Left cardiac atrium (tissue), 4 donors: ENCODE measurements at places on chromosomes 12 and 14. TPM values are rescaled to one million over a fixed set of nuclear protein-coding genes. Genes with fewer than 3 reads are reported as not detected.

DNA sequence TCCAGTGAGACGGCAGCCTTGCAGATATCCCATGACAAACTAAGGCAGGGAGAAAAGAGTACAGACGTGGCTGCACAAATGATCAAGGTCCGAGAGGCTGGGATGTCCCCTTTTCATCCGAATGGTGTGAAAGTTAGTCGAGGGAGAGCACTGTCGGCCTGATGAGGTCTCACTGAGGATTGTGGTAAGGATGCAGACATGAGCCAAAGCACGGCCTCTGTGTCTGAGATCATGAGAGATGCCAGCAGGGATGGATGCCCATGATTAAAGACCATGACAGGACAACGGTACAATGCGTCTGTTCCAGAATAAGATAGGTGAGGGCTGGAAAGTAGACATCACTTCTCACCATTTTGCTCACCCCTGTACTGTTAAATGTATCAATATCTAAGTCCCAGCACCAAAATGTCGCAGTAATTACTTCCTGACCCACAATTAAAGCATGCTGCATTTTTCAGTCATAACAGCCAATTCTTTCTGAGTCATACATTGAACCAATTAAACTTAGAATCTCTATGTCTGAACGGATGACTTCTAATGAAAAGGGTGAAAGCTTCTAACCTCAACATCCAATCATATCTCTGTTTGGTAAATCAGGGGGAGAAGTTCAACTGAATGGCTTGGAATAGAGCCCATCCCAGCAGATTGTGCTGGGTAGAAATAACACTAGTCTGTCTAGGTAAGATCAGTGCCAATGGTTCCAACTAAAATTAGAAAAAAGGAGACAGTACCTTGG lies 249.6 kb upstream of the SOX5 start:
- DNase-seq, result no peak

DNA sequence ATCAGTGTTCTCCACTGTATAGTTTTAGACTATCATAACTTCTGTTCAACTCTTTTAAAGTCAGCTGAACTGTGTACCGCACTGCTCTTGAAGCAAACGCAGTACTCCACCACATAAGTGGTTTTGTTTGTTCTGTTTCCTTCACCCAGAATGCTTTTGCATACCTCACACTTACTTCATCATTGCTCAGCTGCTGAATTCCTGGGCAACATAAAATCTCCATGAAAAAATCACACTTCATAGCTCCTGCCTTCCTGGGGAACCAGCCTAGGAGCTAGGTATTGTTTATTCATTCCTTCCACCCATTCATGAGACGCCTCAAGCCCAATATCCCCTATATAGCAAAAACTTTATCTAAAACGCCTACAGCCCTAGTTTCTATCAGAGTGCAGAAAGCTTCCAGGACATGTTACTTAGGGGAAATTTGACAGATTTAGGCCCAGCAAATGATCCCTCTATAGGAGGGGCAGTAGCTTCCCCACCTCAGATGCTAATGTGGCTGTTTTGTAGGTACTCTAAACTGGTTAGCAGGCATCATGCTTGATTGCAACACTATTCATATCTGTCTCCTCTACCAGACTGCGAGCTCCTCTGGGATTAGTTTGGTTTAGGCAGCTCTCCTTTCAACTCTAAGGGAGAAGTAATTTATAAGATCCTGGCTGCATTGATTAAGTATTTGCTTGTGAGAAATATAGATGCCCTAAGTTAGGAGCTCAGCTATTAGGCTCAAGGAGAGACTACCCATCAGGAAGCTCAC lies 44.5 kb downstream of the LRRC9 start:
- no peak for DNase-seq

- no peak for DNase-seq
These were observed 122.7 kb downstream of the SSPN start for GRCh38 chr12:26317942-26318575.

PMCH gene
- not detected for total RNA-seq

IFT81 gene
- 8.0 TPM for total RNA-seq

DNA sequence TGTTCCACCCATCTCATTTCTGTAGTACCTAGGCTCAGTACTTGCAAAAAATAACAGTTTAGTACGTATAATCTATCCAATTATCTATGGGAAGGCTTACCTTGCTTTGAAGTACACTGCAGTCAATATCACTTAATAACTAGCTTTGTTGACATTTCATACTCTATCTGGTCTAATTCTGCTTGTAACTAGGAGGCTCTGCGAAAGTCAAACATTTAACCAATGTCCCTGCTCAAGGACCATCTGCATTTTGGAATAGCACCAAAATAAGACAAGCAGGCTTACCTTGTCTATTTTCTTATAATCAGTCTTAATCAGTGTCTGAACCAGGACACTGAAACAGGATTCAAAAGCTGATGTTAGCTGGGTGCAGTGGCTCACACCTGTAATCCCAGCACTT lies 39.9 kb downstream of the SLC25A47 start:
- no peak for DNase-seq

SERPINA12 gene
- not detected for total RNA-seq

- DNase-seq, result no peak
These were observed 8.7 kb downstream of the SLC48A1 start for GRCh38 chr12:47781479-47782371.

HEATR5A gene
- total RNA-seq, result 46.6 TPM

MIP gene
- 0.50 TPM for total RNA-seq

GALNT16 gene
- 50.0 TPM for total RNA-seq

TAS2R8 gene
- 0.26 TPM for total RNA-seq

DNA sequence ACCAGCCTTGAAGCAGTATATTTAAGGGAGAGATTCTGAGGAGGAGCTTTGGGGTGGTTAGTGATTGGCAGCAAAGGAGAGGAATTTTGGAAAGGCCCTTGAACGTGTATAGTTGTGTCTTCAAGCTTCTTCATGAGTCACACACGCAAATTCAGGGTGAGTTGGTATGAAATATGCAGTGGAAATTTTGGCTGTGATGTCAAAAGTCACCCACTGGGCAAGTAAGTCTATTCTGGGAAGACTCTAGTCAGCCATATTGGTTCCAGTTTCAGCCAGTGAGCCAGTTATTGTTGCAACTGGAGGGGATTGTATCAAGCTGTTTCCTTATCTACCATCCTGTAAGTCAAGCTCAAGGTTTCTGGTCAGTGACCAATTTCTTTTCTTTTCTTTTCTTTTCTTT lies 32.0 kb upstream of the VASH1 start:
- no peak for DNase-seq

CD69 gene
- 1.7 TPM for total RNA-seq

- no peak for DNase-seq
These were observed 180.2 kb downstream of the KCNA5 start for GRCh38 chr12:5223881-5224280.

GRCh38 chr12:1819050-1819449 lies 1.3 kb upstream of the LRTM2 start:
- no peak for DNase-seq

DNA sequence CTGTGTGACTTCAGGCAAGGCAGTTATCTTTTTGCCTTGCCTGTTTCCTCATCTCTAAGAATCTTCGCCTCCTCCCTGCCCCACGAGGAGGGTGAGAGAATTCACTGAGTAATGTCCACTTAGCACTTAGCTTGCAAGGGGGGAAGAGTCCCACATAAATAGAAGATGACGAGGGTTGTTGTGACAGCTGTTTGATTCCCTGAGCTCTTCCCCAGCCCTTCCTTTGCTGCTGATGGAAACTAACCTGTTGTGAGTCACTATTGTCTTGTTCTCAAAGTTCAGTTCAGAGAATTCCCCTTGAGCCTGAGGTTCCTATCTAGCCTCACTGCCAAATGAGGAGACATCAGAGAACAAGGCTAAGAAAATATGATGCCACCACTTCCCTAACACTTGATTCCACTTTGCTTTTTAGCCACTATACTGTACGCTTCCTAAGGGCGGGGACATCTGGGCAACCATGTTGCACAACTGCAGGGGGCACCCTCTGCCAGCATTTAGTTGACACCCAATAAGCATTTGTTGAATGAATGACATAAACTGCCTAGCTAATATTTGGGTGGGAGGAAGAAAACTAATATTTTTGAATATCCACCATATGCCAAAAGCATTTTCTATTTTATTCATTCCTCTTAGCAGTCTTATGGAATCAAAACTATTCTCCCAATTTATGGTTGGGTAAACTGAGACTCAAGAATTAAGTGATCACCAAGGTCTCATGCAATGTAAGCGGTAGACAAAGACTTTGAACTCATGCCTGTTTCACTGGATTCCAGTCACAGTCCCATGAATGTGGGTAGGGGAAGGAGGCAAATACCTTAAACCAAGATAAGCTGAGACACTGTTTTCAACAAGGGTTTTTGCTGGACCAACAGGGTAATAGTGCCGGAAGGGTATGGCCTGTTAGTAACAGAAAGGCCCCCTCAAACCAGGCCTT lies 77.6 kb downstream of the ZFP36L1 start:
- no peak for DNase-seq

- peak; percentile 80 for DNase-seq
These were observed 122.5 kb downstream of the PHLDA1 start for GRCh38 chr12:75908961-75909605.

DNA sequence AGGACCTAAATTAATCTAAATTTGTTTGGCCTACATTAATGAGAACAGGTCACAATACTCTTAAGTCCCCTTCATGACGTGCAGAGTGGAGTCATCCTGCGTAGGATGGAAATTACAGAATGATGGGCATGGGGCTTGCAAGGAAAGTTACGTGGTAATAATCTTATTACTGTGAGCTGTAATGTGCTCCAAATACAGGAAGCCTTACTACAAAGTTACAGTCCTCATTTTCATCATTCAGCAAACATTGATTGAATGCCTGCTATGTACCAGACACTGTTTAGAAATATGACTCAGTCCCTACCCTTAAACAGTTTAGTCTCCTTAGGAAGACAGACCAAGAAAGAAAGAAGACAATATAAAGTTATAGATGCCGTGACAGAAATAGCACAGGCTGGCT lies 9.4 kb downstream of the HIGD1C start:
- no peak for DNase-seq

GRCh38 chr14:104601786-104602185 lies 2.8 kb downstream of the TMEM179 start:
- DNase-seq, result peak; percentile 17

DNA sequence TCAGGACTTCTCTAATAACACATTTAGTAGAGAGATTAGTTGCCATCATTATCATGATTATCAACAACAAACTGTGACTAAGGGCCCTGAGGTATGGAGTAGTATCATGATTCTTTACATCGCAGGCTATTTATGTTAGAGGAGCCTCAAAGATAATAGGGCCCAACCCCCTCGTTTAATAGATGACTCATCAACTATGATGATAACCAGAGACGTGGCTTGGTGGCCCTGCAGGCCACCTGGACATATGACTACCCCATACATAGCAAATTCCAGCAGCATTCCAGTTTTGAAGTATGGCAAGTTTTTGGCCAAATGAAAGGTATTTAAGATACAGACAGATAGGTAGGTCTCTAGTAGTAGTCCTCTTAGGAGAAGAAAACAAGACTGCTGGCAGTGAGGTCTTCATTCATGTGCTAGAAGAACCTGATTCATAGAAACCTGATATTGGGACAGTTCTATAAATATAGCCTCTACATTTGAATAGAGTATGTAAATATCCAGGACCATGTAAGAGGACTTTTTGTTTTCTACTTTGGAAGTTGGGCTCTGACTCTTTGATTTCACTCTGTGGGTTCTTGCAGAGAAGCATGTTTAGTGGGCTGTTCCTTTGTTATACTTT lies 5.6 kb downstream of the RIC8B start:
- no peak for DNase-seq

TAS2R42 gene
- not detected for total RNA-seq

- DNase-seq, result no peak
These were observed 349.5 kb downstream of the C12orf75 start for GRCh38 chr12:105679982-105680381.
